ENCODE measurements at places on chromosomes 3 and 15.

- DNase-seq: no peak
These were observed 4.9 kb downstream of the MON1A start for GRCh38 chr3:49924683-49925082.

DNA sequence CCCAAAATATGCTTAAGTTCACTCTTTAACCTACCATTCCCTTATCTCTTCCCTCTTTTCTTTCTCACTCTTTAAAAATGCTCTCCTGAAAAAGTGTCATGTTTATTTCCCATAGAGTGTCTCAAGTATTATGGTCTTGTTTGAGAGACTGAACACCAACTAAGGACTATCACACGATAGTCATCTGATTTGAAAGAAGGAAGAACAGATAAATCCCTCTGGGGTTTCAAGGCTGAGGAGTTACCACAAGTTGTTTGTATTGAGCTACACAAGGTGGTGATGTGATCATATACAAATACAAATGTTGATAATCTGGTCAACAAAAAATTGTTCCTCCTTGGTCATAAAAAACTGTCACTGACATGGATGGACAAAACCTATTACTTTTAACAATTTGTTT is 13.8 kb downstream of the MEIS2 start:
- no peak for DNase-seq

GRCh38 chr3:162863579-162863978 is 1367.0 kb downstream of the OTOL1 start:
- no peak for DNase-seq

DNA sequence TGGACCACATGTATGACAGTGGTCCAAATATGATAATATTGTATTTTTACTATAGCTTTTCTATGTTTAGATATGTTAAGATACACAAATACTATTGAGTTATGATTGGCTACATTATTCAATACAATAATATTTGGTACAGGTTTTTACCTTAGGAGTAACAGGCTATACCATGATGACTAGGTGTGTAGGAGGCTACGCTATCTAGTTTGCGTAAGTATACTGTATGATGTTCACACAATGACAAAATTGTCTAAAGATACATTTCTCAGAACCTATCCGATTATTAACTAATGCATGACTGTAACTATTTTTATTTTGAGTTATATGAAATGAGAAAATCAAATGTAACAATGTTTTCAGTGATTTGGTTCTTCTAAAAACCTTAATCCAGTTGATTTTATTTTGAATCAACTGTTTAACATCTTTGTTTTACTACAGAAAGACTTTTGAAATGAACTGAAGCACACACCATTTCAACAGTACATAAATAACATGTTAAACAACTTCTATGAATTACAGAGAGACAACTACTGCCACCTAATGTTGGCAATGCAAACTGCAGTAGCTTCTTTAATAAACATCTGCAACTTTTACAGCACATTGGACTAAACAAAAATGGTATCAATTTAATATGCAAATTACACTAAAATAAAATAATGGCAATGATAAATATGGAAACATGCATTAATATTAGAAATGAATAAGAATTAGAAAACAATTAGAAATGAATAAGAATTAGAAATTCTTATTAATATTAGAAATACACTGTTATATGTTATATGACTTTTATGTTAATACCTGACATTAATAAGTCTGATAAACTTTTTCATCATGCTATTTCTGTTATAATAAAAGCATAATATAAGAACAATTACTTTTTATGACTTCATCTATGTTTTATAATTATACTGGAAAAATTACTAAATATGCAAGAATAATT is 255.7 kb downstream of the MBNL1 start:
- DNase-seq: peak; percentile 9

GRCh38 chr15:31486906-31487695 is 160.5 kb downstream of the KLF13 start:
- no peak for DNase-seq

- no peak for DNase-seq
These were observed 39.6 kb downstream of the C3orf38 start for GRCh38 chr3:88189361-88189810.

DNA sequence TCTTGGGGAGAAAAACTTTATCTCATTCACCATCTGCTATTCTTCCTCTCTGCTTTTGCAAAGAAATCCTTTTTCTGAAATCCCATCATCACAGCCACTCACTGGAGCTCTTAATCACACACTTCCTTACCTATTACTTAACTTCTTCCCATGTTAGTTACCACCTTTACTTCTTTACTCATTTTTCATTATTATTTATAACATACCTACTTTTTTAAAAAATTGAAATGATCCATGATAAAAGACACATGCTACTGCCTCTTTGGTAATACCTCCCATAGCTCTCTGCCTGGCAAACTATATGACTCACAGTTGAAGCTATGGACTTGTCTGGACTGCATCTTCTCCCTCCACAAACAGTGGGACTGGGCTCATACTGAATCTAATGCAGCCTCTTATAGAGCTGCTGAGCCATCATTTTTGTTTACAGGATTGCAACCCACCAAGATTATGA is 150.3 kb downstream of the TNIK start:
- DNase-seq: no peak

- no peak for DNase-seq
These were observed 230.7 kb downstream of the SATB1 start for GRCh38 chr3:18194431-18194830.

DNA sequence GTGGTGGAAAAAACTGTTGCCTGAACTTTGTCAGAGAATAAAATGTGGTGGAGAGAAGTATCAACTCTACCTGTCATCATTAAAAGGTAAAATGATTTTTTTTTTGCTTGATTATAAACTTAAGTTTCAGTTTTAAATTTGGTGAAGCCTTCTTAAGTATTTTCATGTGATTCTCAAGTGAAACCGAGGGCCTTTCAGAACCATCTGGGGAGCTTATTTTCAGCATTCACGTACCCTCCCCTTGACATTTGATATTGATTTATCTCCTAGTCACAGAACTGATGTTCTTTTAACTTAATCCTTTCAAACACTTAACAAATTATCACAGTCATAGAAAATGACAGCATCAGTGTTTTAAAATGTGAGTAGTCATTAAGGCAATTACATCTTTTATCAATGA is 38.5 kb downstream of the HPS3 start:
- DNase-seq: no peak

DNA sequence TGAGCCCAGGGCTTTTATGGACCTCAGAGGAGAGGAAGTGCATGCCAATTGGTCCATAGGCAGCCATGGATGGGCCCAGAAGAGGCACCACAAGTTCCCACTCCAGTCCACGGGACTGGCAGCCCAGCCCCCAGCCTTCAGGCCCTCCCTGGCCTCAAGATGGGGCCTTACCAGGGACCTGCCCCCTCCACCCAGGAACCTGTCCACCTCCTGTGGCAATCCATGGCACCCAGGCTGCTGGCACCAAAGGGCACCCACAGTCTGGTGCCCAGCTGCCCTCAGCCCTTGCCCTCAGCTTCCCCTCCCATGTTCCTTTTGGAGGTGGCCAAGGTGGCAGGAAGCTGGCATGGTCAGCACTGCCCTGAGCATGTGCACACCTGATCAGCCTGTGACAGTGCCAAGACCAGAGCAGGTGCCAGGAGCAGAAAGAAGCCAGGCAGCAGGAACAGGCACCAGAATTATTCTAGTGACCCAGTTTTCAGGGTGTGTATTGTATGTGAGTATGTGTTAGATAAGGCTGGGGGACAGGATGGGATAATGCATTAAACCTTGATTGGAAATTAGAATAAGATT is 415.0 kb downstream of the NTRK3 start:
- DNase-seq: no peak

GRCh38 chr3:56915966-56916586 is 114.3 kb upstream of the ARHGEF3 start:
- peak; percentile 78 for DNase-seq

DNA sequence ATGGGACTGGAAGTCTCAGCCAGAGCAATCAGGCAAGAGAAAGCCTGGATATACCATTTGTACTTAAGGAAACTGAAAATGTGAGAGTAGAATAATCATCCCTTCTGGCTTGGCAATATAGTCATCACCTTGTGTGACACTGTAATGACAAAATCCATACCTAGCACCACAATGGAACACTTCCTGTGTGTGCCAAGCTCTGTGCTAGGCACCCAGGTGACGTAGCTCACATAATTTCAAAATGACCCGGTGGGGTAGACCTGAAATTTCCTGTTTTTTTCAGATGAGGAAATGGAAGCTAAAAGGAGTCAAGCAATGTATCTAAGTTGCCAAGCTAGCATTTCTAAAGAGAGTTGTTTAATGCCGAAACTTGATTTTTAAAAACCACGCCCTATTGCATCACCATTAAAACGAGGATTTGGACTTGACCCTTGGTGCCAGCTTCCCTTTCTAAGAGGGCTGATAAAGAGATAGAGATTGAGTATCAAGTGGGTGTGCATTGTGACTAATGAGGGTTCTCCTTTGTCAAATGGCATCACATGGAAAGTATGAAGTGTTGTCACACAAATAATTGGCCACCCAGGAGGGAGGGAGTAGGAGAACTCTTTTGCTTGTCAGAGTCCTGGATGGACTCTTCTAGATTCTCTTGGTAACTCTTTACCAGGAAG is 141.3 kb upstream of the PDZRN3 start:
- no peak for DNase-seq

- DNase-seq: no peak
These were observed 58.6 kb upstream of the LMOD3 start for GRCh38 chr3:69180869-69181591.

DNA sequence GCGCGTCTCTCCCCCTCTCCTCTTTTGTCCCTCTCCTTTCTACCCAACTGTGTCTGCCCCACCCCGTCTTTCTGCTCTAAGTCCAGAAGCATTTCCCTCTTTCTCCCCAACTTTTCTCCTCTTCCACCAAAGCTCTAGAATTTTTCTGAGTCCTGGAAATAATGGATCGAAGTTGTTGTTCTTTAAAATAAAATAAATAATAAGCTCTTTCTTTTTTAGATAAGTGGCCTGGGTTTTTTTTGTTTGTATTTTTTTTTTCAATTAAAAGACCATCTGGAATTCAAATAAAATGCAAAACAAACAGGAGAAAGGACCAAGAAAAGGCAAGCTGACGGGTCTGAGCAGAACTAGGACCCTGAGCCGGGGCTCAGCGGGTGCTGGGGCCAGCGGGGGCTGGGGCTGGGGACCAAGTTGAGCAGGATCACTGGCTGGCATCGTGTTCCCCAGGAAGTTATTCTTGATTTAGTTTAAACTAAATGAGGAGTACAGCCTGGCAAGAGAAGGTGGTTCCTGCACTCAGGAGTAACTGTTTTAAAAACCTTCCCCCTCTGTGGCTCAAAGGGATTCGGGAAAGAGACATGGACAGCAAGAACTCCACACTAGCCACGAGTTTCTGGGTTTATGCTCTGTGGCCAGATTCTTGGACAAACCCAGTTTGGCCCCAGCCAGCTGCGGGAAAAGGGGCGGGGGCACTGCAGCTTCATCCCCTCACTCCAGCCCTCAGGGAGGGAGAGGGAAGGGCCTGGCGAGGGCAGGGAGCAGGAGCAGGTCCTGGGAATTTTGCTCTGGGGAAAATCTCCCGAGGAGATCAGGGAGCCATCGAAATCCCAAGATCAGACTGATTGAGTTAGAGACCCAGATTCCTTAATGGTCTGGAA is 8.4 kb downstream of the GATA2 start:
- no peak for DNase-seq

DNA sequence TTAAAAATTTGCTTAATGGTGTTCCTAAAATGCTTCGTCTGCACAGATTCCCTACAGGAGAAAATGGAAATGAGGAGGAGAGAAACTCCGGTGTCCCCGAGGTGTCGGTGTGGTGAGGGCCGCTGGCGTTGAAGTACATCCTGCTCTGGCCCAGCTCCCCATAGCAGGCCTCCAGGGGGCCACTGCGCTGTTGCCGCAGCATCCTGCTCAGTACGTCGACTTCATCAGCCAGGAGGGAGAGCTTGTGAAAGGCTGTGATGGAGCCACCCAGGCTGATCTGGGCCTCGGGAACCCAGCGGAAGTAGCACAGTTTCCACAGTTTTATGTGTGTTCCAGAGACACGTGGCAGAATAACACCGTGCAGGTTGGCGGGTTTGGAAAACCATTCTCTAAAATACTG is 37.8 kb downstream of the FAN1 start:
- DNase-seq: no peak

GRCh38 chr15:25535866-25536265 is 97.0 kb upstream of the UBE3A start:
- DNase-seq: no peak

DNA sequence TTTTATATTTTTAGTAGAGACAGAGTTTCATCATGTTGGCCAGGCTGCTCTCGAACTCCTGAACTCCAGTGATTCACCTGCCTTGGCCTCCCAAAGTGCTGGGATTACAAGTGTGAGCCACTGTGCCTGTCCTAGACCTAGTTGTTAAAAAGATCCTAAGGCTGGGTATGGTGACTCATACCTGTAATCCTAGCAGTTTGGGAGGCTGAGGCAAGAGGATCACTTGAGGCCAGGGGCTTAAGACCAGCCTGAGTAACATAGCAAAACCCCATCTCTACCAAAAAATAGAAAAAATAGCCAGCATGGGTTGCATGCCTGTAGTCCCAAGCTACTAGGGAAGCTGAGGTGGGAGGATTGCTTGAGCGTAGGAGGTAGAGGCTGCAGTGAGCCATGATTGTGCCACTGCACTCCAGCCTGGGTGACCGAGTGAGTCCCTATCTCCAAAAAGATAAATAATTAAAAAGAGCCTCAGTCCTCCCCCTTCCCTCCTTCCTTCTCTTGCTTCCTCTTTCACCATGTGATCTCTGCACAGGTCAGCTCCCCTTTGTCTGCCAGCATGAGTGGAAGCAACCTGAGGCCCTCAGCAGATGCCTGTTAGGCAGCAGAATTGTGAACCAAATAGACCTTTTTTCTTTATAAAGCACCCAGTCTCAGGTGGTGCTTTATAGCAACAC is 9.8 kb upstream of the FNDC3B start:
- DNase-seq: no peak

- DNase-seq: peak; percentile 6
These were observed 65.3 kb downstream of the IGF1R start for GRCh38 chr15:98713585-98714001.

GRCh38 chr15:51198701-51199232 is 104.1 kb upstream of the TNFAIP8L3 start:
- no peak for DNase-seq

- DNase-seq: peak; percentile 15
These were observed 225.6 kb downstream of the TIGIT start for GRCh38 chr3:114519415-114519814.

DNA sequence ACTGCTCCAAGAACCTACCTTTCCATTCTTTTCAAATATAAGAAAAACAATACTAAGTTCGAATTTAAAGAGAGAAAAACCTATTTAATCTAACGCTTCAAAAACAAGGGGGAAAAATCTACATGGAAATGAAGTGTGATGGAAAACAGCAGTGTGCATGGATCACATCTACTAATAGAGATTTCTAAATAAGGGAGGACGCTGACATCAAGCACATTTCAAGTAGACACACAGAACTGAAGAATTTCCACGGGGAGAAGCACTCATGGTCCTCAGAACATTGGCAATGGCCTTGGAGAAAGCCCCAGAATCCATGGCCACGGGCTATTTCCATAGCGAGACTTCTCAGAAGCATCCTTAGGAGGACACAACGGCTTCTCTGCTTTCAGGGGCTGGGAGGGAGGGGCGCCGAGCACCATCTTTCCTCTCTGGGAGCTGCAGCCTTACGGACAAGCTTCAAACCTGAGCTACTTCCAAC is 1.0 kb downstream of the TASOR start:
- no peak for DNase-seq

- no peak for DNase-seq
These were observed 420.5 kb downstream of the EPHB1 start for GRCh38 chr3:135215516-135215915.

GRCh38 chr3:185712337-185712736 is 112.5 kb downstream of the IGF2BP2 start:
- DNase-seq: no peak

Data from central memory CD4-positive, alpha-beta T cell (primary cell).